ENCODE measurements at places on chromosomes 1 and 21.
A peak's percentile ranks its signal among the peaks of the same experiment; 100 is the strongest.

DNA sequence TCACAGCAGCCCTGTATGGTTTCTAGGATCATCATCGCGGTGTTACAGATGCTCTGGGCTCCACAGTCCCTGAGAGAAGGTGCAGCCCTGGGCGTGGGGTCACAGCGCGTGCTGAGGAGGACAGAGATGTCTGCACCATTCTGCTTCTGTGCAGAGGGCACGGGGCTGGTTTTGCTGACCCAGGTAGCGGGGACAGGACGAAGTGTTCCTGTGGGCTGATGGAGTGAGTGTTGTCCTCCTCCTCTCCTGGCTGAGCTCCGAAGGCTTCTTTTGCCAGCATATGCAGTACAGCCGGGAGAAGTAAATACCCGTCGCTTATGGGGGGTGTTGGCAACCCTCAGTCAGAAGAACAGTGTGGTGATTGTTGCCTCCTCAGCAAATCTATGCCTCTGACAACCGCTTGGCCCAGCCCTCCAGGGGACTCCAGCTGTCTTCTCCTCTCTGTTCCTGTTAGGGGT lies 101.5 kb downstream of the DDX20 start:
- DNase-seq, result no peak

GRCh38 chr1:175887981-175888428 lies 144.6 kb upstream of the TNR start:
- DNase-seq, result no peak

DNA sequence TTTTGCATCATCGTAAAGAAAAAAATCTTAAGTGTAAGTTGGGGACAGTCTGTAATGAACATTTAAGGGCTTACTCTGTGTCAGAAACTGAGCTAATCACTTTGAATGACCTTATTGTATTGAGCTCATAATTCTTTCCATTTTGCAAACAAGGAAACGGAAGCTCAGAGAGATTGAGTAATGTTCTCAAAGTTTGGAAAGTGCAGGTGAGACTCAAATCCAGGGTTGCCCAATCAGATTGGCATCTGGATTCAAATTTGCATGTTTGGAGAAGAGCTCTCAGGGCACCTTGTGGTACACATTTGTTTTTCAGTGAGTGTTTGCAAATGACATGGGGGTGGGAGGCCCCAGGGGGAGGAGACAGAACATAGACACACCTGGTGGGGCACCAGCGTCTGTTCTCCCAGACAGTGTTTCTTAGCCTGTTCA lies 8.0 kb downstream of the ALPL start:
- no peak for DNase-seq

GRCh38 chr1:183002797-183003196 lies 20.4 kb upstream of the LAMC1 start:
- no peak for DNase-seq

GRCh38 chr1:242454262-242455051 lies 70.0 kb downstream of the PLD5 start:
- DNase-seq, result no peak

- DNase-seq, result peak; percentile 50
These were observed 29.5 kb downstream of the LDLRAP1 start for GRCh38 chr1:25572708-25573590.

- DNase-seq, result no peak
These were observed 2.7 kb downstream of the NADK start for GRCh38 chr1:1775327-1776226.

DNA sequence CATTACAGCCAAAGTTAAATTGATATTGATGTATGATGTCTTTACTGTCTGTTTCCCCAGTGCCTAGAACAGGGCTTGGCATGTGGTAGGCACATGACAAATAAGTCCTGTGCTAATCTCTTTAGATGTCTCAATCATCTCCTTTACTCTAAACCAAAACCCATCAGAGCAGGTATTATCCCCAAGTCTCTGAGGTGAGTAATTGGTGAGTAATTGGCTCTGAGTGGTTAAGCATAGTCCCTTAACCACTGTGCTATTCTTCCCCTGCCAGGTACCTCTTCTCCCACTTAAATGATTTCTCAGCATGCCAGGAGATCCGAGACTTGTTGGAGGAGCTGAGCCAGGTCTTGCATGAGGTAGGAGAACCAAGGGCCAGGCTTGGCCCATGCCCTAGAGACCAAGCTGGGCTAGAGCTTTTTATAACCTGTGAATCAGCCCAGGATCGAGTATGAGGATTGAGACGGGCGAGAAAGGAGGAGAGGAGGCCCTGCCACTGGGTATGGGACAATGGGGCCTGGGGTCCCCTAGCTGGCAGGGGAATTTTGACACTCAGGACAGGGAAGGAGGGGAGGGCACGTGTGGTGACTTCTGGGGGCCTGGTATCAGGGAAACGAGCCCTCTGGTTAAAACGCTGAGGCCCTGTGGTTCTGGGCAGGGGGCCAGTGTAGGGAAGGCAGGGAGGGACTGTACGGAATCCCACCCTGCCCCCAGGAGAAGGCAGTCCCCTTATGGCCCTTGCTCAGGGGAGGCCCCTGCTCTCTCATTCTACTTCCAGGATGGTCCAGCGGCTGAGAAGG lies 4.5 kb downstream of the CNKSR1 start:
- no peak for DNase-seq

DNA sequence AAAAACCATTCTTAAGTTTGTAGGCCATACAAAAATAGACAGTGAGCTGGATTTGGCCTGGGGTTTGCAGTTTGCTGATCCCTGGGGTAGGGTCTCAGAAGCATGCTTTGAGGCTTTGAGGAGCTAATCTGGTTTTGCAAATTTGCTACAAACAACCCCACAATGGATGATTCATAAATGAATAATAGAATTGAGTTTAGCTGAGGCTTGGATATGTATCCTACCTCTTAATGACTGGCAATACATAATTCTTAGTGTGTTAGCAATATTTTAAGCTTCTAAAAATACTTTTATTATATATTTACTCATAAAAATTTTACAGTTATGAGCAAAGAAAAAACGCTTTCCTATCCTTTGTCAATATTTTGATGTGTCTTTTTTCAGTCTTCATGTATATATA lies 50.6 kb downstream of the ROR1 start:
- DNase-seq, result no peak

DNA sequence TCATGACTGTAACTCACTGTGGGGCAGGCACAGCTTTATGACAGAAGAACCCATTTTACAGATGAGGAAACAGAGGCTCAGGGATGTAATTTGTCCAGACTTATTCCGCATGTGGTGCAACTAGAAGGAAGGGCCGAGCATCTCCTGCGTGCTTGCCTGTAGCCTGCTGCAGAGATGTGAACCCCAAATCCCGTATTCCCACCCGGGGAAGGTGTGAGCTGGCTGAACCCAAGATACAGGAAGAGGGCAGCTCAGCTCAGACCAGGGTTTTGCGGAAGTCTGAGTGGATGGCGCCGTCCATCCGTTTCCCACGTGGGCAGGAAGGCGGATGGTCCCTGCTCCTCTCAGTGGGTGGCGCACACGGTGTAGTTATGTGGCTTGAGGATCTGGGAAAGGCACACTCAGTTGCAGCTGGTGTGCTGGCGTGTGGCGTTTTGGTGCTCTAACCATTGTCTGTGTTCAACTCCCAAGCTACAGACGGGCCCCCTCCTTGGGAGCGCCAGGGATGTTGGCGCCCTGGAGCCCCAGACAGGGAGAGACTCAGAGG lies 1.2 kb downstream of the CROCC start:
- no peak for DNase-seq

DNA sequence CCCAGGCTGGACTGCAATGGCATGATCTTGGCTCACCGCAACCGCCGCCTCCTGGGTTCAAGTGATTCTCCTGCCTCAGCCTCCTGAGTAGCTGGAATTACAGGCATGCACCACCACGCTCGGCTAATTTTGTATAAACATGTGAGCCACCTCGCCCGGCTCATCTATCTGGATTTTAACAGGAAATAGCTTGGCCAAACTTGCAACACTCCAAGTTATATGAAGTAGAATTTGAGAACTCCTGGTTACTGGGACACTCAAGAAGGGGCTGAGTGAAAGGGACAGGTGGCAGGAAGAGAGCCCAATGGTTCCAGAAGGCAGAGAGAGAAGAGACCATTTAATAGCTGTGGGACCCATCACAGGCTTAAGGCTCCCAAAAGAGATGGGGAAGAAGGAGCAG lies 2.9 kb upstream of the GPX7 start:
- DNase-seq, result no peak

DNA sequence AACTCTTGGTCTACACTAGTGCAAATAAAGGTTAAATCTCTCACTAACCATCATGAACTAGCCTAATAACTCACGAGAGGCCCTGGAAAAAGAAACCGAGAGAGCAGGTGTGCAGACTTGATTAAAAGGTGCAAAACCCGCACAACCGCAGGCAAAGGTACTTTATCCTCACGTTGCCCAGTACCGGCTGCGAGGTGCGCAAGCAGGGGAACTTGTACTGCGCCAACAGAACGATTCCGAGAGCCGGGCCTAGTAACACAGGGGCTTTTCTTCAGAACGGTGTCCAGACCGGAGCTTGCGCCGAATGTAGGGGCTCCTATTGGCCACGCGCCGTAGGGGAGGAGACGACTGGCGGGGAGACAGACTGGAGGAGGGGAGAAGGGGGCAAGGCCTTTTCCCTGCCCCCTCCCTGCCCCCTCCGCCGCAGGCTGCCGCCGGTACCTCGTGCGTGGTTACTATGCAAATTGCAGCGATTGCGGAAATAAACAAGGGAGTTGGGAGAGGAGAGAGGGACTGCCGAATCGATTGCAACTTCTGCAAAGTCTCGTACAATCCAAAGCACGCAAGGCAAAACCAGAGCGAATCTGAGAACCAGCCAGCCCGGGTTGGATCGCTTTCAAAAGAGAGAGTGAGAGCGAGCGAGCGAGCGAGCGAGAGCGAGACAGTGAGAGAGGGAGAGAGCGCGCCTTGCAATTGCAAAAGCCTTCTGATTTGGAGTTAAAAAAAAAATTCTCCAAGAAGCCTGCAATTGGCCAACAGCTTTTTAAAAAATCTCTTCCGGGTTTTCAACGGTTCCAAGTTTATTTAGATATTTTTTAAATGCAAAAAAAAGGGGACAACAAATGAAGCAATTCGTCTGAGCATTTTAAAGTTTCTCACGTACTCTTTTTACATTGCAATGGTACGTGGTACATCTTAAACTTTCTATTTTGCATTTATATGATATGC lies 5.4 kb upstream of the NFIA start:
- peak; percentile 68 for DNase-seq

DNA sequence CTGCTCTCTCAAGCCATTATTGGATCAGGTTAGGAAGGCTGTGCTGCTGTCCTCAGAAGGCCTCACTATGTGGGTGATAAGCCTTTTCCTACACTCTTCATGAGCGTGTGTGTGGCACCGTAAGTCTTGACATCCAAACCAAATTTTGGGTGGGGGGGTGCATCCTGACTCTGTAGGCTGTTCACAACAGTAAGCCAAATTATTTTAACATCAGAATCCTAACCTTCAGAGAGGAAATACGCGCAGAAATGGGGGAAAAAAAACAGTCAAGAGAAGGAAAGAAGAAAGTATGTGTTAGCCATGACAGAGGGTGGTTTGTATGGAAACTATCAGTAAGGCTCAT lies 21.0 kb downstream of the STPG1 start:
- no peak for DNase-seq

GRCh38 chr1:86823821-86824500 lies 90.0 kb downstream of the SELENOF start:
- DNase-seq, result no peak

- no peak for DNase-seq
These were observed 13.5 kb downstream of the SLC2A1 start for GRCh38 chr1:42945164-42945563.

DNA sequence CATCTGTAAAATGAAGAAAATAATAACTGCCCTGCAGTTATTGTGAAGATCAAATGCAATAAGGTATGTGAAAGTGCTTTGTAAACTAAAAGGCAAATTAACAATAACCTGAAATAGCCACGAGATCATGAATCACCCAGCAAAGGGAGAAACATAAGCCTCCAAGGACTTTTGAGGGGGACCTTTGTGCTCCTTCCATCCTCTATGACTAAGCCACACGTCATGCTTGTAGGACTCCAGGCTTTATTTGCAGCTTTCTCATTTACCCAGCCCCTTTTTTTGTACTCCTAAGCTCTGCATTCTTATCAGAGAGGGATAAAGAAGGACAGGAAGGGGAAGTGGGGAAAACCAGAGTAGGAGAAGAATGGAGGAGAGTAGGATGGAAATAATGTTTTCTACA lies 115.1 kb downstream of the PROX1 start:
- no peak for DNase-seq

DNA sequence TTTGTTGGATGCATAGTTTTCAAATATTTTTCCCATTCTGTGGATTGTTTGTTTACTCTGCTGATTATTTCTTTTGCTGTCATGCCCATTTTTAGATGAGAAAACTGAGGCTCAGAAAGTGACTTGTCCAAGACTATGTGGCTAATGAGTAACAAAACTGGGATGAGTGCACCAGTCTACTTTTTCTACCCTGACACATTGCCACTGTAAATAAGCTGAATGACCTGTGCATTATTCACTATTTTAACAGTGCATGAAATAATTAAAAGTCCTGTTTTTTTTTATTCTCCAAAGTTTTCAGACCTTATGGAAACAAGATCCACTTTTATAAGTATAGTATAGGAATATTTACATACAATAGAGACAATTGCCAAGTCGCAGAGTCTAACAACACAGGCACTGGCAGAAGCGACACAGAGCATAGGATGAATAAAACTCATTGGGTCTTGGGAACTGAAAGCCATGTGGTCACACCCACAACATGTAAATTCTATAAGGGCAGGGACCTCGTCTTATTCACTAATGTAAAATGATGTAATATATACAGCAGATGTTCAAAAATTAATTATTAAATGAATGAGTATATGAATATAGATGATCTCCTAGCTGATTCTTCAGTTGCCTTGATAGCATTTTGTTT lies 45.2 kb downstream of the HLX start:
- no peak for DNase-seq

- no peak for DNase-seq
These were observed 63.0 kb downstream of the B3GALNT2 start for GRCh38 chr1:235441159-235441685.

DNA sequence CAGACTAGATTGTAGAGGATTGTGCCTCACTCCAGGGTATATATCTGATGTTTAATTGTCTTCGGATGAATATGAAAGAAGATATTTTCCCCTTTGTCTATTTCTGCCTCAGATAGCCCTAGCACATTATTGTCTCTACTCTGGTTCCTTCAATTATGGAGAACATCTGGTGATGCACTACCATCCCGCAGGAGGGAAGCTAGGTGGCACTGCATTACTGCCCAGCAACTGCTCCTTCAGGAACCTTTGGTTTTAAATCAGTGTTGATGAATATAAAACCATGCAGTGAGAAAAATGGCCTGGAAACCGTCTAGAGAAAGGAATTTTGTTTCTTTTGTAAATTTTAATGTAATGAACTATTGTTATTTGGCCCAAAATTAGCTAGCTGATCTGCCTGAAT lies 68.5 kb downstream of the GPR88 start:
- no peak for DNase-seq

DNA sequence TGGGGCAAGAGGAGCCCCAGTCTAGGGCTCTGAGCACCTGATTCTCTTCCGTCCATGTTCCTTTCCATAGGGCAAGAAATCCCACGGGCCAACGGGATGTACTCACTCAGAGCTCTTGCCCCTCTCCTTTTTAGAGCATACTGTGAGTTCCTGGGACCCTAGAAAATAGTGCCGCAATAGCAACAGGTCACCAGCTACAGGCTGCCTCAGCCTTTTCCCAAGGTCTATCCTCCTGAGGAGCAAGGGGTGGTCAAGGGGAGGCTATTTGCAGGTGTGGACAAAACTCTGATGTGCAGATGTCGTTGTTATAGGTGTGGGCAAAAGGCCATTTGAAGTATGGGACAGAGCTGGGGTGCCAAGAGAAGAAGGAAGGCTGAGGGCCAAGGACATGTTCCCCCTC lies 1.6 kb upstream of the QSOX1 start:
- DNase-seq, result no peak

All from activated T-cell treated with anti-CD3 and anti-CD28 coated beads for 48 hours (primary cell).